KG1 (cell line): ENCODE measurements at places on chromosomes 11 and 22.

- no peak for DNase-seq
Observed at GRCh38 chr11:26109658-26110368, 222.1 kb upstream of the ANO3 start.

GRCh38 chr11:124791626-124792341 is 8.4 kb downstream of the MSANTD2 start:
- no peak for DNase-seq

DNA sequence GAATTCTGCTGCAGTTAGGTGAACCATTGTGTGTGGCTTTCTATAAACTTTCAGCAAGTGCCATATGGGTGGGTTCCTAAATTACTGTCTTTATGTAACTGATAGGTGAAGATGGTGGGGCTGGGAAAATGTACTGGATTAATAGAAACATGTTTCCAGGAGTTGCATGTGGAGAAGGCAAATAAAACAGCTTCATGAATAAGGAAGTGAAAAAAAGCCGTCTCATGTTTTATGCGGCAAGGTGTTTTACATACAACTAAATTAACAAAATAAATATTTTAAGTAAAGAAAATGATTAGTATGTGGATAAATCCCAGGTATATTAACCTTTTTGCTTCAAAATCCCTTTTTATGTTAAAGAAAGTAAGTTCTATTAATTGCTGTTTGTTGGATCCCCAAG is 67.2 kb downstream of the EXT2 start:
- DNase-seq: no peak

DNA sequence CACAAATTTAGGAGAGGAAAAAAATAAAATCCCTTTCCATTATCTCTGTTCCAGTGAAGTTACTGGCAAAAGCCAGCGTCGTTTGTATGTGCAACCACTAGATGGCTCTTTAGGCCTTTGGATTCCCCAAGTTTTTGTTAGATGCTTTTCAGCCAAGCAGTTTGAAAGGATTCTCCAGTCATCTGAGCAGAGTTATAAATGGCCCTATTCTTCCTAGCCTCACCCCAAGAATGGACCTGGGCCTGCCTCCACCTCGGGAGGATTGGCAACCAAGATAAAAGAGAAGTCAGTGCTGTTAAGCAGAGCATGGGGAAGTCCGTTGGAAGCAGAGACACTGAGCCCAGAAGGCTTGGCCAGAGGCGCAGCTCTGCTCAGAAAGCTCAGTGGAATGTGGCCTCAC is 15.4 kb downstream of the FAM181B start:
- peak; percentile 5 for DNase-seq

DNA sequence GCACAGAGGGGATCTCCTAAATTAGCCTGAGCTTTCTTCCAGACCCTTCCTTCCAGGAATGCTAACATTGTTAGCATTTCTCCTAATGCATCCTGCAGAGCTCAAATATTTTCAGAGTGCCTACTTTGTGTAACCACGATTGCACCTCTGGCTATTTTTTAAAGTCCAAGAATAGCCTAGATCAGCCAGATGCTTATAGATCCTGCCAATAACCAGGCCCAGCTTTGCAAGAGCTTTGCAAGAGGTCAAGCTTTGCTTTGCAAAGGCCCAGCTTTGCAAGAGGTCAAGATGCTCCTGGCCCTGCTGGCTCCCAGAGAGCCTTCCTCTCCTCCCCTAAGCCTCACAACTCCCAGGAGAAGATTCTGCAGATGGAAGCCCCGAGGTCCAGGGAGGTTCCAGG is 491.9 kb downstream of the MN1 start:
- DNase-seq: no peak

DNA sequence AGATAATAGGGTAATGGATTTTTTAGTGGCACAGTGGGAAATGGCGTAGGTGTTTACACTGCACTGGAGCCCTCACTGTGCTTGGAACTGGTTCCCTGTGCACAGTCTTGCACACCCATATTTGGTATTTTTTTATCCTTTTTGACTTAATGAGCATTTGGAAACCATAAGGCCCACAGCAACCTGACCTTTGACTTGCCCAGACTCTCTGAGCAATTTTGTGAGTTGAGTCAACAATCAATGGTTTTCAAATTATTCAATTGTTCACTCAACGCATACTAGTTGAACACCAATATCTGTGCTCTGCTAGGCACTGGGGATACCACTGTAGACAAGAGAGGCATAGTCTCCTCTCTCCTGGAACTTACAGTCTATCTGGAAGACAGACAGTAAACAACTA is 14.3 kb downstream of the CD44 start:
- DNase-seq: no peak

DNA sequence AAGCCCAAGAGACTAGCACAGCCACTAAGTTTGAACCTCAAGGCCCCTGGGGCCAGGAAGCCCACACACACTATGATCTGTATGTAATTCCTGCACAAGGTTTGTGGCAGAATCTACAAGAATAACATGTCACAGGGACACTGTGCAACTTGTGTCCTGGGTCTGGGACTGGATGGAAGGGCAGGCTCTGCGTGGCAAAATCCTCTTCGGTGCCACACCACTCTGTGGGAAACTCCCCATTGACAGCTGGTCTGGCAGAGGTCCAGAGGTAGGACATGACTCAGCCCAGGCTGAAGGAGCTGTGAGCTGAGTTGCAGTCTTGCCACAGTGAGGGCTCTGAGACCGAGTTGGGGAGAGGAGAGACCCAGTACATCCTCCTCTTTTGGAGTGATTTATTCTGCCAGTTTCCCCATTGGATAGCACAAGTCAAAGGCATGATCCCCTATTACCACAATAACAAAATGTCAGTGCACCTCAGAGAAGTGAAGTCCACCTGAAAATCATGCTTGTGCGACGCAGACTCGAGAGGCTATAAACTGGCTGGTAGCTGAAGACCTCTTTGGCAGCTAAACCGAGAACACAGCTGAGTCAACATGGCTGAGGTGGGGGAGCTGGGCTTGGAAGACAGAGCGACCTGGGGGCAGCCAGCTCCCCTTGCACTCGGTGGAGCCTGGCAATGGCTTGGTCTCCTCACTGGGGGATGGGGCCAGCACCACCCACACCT is 23.3 kb upstream of the SERPIND1 start:
- DNase-seq: no peak

GRCh38 chr11:83158357-83158786 is 1.4 kb downstream of the PCF11 start:
- no peak for DNase-seq

GRCh38 chr22:27438271-27438980 is 363.1 kb downstream of the MN1 start:
- DNase-seq: no peak

- no peak for DNase-seq
Observed at GRCh38 chr11:3202759-3203158, 15.9 kb downstream of the MRGPRG start.

DNA sequence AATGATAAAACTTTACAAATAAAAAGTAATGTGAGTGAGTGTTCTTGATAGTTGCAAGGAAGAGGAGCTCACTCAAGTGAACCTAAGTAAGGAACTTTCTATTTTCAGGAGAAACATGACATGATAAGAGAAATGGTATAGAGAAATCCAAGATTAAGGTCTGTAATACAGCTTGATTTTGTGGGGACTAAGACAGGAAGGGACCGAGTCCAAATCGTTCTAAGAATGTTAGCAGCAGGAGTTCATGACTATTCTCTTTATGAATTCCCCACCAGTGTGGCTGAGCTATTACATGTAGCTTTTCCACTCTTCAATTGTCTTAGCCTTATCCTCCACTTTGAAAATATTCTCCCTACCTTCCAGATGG is 698.6 kb upstream of the ARHGAP42 start:
- no peak for DNase-seq

DNA sequence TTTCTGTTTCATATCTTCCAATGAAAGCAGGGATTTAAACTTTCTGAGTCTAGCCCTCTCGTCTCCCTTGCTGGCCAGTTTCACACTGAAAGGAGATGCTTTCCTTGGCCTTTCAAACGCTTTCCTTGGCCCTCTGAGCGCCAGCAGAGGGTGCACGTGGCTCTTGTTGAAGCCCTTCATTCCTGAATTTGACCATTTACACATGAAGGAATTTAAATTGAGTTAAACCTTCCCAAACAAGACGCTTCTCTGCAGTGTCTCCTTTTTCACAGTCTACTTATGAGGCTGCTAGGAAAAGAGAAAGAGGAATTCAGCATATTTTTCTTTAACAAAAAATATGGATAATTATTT is 21.6 kb downstream of the NNMT start:
- DNase-seq: no peak

DNA sequence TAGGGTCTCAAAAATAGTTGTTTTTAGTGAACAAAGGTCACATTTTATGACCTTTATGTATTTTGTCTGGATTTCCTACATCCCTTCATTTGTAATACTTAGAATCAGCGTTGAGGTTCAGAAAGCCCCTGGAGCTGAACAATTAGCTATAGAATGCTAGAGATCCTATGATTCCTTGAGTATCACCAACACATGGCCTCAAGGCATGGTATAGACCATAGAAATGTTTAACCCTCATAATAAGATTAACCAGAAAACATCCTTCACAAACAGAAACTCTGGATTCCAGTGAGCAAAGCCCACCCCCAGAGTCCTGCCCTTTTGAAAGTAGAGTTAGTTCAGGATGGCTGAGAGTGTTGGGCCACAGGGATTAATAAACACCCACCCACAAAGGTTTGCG is 77.3 kb downstream of the CYB5R2 start:
- no peak for DNase-seq
